ENCODE measurements at places on chromosomes 12 and 14. TPM values are rescaled to one million over a fixed set of nuclear protein-coding genes. Genes with fewer than 3 reads are reported as not detected.

KCNH3 gene
- polyA plus RNA-seq = 1.5 TPM

NANOG gene
- not detected for polyA plus RNA-seq

IFNG gene
- 2.8 TPM for polyA plus RNA-seq

COCH gene
- polyA plus RNA-seq = 0.27 TPM

PRB2 gene
- polyA plus RNA-seq = 0.17 TPM

R3HDM2 gene
- polyA plus RNA-seq = 3.9 TPM

DDN gene
- not detected for polyA plus RNA-seq

SALL2 gene
- polyA plus RNA-seq = 2.7 TPM

TAS2R19 gene
- not detected for polyA plus RNA-seq

FAIM2 gene
- polyA plus RNA-seq = 0.59 TPM

CLEC2A gene
- not detected for polyA plus RNA-seq

KIF5A gene
- not detected for polyA plus RNA-seq

NKX2-1 gene
- polyA plus RNA-seq = not detected

TAS2R42 gene
- polyA plus RNA-seq = not detected

CCDC197 gene
- polyA plus RNA-seq = not detected

KRT7 gene
- not detected for polyA plus RNA-seq

PRPH gene
- polyA plus RNA-seq = 0.87 TPM

PALS1 gene
- polyA plus RNA-seq = 2.2 TPM

KRT74 gene
- not detected for polyA plus RNA-seq

ENTPD5 gene
- 4.4 TPM for polyA plus RNA-seq

AICDA gene
- not detected for polyA plus RNA-seq

WNK1 gene
- 4.5 TPM for polyA plus RNA-seq

KRT79 gene
- polyA plus RNA-seq = not detected

FSCB gene
- not detected for polyA plus RNA-seq

BRF1 gene
- polyA plus RNA-seq = 10.2 TPM

LTBP2 gene
- 0.36 TPM for polyA plus RNA-seq

LTBR gene
- polyA plus RNA-seq = not detected

ARF3 gene
- 31.2 TPM for polyA plus RNA-seq

G2E3 gene
- 9.7 TPM for polyA plus RNA-seq

TAS2R9 gene
- polyA plus RNA-seq = not detected

PDE3A gene
- polyA plus RNA-seq = not detected
